ENCODE measurements at places on chromosomes 4 and X.

DNA sequence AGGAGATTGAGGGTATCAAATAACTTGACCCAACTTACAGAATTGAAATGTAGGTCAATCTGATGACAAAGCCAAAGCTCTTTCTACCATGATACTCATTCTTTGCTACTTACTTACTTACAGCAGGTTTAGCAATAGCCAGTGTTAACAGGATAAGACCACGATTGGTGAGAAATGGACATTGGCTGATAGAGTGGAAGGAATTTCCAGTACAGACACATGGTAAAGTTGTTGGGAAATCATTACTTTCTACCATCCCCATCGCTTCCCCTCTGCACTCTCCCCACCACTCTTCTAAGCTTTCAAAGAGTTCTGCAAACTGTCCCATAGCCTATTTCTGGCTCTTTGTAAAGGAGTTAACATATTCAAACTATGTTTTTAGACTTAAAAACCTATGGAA is 119.7 kb downstream of the CHRNA9 start:
- no peak for DNase-seq

GRCh38 chr4:105257817-105258495 is 111.3 kb downstream of the TET2 start:
- DNase-seq = no peak

GRCh38 chr4:73213916-73214653 is 44.5 kb downstream of the ANKRD17 start:
- DNase-seq = no peak

- peak; percentile 69 for DNase-seq
Measured at GRCh38 chrX:63747331-63747730, 37.7 kb downstream of the ARHGEF9 start.

GRCh38 chr4:65383589-65384305 is 286.5 kb downstream of the EPHA5 start:
- DNase-seq = peak; percentile 24

GRCh38 chr4:144649646-144650045 is 3.7 kb downstream of the HHIP start:
- no peak for DNase-seq

DNA sequence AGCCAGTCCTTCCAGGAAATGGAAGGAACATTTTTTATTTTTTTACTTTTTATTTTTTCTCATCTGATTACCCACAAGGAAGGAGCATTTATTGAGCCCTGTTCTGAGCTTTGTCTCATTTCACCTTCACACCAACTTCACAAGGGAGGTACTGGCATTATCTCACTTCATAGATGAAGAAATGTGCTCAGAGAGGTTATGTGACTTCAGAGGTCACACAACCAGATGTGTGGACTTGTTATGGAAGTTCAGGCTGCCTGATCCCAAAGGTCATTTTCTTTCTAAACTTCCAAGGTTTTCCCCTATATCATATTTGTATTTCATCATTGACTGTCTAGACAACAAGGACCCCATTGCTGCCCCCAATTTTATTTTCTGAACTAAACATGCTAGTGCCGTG is 160.3 kb downstream of the DCLK2 start:
- no peak for DNase-seq

DNA sequence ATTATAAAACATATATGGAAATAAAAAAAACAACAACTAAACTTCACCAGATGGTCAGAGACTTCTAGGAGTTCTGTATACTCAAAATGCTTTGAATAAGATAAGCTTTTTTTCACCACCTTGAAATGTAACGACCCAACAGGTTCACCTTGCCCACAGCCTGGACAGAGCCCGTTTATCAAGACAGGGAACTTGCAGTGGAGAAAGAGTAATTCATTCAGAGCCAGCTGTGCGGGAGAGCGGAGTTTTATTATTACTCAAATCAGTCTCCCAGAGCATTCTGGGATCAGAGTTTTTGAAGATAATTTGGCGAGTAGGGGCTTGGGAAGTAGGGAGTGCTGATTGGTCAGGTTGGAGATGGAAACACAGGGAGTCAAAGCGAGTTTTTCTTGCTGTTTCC is 38.5 kb downstream of the AGA start:
- no peak for DNase-seq

- no peak for DNase-seq
Measured at GRCh38 chrX:97854086-97854485, 970.4 kb downstream of the RPA4 start.

DNA sequence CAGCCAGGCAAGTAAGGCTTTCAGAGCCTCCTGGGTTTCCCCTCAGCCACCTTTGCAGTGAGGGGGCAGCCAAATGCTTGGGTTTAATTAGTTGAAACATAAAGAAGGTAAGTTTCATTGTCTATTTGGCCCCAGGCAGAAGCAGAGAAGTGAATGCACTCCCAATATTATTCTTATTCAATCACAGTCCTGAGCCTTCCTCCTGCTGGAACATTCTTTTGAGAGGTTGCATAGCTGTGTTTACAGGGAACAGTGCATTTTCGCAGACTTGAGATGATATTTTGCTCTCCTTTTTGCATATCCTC is 13.9 kb downstream of the SLC2A9 start:
- no peak for DNase-seq

DNA sequence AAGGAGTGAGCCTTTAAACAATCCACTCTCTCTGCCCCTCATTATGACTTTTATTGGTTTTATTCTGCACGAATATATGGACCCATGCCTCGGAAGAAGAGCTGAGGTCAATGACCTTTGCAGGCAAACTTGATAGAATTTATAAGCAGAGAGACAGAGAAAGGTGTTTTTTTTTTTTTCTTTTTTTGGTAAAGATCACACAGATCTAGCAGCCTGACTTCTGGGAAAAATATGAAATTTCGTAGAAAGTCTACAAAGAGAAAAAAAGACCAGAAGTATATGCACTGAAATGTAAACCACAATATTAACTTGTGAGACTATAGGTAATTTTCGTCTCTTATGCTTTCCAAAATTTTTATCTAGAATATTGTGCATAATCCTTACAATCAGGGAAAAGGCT is 61.6 kb downstream of the LEF1 start:
- no peak for DNase-seq

- DNase-seq = no peak
Measured at GRCh38 chr4:2799971-2800690, 7.2 kb downstream of the SH3BP2 start.

GRCh38 chrX:70970482-70970995 is 39.6 kb upstream of the SLC7A3 start:
- no peak for DNase-seq

GRCh38 chrX:42943051-42943974 is 165.3 kb upstream of the PPP1R2C start:
- DNase-seq = no peak

- no peak for DNase-seq
Measured at GRCh38 chr4:159505266-159505975, 402.5 kb downstream of the RAPGEF2 start.

DNA sequence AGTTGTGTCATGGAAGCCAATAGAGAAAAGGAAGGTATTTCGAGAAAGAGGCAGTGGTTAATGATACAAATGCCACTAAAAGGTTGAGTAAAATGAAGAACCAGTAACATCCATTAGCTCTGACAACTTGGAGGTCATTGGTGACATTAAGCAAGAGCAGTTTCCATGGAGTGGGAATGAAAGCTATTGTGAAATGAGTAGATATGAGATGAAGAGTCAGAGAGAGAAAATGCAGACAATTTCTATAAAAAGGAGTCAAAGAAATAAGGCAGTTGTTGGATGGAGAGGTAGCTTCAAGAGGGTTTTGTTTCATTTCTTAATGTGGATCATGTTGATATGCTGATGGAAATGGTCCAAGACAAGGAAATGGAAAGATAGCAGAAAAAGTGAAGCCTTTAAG is 9.6 kb upstream of the AMTN start:
- no peak for DNase-seq

GRCh38 chr4:5192271-5192670 is 141.0 kb downstream of the STK32B start:
- DNase-seq = no peak

GRCh38 chr4:114857831-114858230 is 255.6 kb downstream of the NDST4 start:
- no peak for DNase-seq

GRCh38 chr4:142095886-142096605 is 459.7 kb downstream of the IL15 start:
- DNase-seq = peak; percentile 95

DNA sequence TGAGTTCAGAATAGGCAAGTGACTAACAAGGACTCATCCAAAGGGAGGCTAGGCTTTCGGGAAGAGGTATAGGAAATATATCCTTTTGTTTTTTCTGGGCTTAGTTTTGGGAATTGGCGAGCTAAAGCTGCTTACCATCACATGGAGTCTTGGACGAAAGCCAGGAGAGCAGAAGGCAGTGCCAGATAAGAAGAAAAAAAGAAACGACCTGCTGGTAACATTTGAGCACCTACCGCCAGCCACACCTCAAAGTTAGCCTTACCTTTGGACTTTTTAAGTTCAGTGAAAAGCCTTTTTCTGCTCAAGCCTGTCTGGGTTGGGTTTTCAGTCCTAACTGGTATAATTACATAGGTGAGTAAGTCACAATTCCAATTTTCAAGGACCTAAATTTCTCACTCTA is 85.1 kb upstream of the LCORL start:
- no peak for DNase-seq

GRCh38 chrX:105526431-105526830 is 295.9 kb upstream of the NRK start:
- no peak for DNase-seq

GRCh38 chr4:57426779-57427395 is 316.7 kb upstream of the IGFBP7 start:
- peak; percentile 76 for DNase-seq

DNA sequence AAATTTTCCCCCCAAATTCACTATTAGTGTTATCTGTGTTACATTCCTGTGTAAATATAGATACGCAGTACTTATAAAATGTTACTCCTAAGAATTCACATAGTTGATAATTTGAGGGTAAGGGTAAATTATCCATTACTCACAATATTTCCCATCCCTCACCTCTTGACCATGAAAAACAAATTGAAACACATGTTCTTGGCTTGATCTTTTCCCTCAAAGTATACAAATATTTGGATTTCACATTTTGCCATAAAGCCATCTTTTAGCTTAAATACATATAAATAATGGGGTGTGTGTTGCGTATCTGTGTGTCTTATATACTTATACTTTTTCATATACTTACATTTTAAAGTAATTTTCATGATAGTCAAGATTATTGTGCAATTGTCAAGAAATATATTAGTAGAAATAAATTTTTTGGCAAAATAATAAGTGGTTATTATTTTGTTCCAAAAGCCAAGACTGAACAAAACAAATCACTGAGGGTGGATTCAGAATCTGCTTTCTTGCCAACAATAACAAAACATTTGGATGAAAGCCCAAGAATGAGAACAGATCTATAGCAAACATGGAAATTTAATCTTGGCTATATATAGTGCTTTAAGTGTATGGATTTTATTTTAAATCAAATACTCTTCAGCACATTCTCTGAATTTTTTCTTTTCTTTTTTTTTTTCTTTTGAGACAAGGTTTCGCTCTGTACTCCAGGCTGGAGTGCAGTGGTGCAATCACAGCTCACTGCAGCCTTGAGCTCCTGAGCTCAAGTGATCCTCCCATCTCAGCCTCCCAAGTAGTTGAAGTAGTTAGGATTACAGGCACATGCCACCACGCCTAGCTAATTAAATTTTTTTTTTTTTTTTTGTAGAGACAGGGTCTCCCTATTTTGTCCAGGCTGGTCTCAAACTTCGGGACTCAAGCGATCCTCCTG is 48.5 kb upstream of the PRSS48 start:
- DNase-seq = peak; percentile 35

DNA sequence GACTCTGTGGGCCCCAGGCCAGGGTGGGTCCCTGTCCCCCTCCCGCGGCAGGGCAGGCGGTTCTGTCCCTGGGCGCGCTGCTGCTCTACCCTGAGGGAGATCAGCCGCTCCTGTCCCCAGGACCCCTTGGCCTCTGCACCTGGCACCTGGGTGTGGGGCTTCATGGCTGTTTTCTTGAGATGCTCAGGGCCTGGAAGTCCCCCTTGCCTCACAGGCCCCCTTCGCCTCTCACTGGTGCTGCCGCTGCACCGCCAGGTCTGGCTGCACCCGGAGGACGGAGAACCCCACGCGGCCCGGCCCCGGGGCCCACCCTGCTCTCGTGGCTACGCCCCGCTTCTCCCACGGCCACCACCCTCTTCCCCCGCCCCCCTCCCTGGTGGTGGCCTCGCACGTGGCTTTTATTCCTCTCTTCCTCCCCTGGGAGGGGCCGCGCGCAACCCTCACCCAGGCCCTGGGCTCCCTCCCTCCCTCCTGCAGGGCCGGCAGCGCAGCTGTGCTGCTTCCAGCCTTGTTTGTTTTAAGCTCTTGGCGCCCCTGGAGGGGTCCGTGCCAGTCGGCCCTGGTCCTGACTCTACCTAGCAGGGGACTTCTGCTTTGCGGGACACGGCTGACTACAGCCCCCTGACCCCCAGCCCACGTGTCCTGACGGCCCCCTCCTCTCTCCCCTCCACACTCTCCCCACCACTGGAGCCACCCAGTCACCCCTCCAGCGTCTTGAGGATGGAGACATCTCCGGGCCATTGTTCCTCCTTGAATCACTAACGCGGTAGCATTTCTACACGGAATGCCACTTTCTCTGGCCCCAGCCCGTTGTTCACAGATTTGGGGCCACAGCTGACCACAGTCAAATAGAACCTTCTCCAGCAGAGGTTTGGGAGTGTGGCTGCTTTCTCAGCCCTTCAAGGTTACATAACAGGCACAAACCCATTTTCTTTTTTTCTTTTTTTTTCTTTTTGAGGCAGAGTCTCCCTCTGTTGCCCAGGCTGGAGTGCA is 20.6 kb upstream of the CLDN24 start:
- no peak for DNase-seq

DNA sequence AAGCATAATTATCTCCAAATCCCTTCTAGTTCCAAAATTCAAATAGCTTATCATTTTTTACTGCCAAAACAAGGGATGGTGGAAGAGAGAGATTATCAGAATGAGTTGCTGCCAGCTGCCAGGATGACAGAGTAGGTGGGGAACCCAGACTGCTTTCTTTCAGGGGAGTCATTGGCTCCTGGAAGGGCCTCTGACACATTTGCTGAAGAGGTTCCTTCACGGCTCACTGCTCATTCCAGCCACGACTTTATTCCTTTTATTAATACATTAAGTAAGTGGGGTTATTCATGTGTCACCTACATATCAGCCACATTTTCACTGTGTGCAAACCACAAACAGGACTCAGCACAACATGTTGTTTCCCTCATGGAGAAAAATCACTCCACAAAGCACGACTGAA is 12.7 kb upstream of the SMIM43 start:
- DNase-seq = no peak
